ENCODE measurements at places on chromosomes 7 and 10.
A peak's percentile ranks its signal among the peaks of the same experiment; 100 is the strongest.

- no peak for DNase-seq
These were observed 35.9 kb downstream of the CCM2 start for GRCh38 chr7:45035893-45036292.

GRCh38 chr7:142111499-142111898 lies at the start of gene MGAM2:
MGAM2 (plus strand) TSS chr7:142111718; CDS start chr7:142116874, 5,156 bp downstream.
- DNase-seq: no peak

GRCh38 chr7:105015390-105015965 lies 1.5 kb downstream of the KMT2E start:
- DNase-seq: peak; percentile 19

DNA sequence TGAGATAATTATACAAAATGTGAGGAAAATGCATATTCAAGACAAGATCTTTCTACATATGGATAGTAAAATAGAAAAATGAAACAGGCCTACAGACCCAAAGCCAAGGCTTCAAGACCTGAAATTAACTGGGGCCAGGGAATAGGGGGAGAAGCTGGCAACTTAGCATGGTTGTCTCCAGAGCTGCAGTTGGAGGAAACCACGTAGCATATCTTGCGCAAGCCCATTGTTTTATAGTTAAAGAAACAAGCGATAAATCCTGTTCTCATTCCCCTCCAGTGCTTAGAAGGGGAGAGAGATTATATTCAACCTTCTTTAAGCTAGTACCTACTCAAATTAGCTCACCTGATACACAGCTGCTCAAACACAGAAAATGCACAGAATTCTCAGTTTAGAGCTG lies 197.1 kb downstream of the SORCS1 start:
- DNase-seq: no peak

DNA sequence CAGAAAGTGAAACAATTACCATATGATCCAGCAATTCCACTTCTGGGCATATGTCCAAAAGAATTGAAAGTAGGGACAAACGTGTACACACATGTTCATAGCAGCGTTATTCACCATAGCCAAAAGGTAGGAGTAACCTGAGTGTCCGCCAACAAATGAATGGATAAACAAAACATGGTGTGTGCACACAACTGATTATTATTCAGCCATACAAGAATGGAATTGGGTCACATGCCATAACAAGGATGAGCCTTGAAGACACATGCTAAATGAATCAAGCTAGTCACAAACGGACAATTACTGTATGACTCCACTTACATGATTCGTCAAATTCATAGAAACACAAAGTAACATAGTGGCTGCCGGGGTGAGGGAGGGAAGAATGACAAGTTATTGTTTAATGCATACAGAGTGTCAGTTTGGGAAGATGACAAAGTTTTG lies 4.1 kb upstream of the OIT3 start:
- DNase-seq: no peak

DNA sequence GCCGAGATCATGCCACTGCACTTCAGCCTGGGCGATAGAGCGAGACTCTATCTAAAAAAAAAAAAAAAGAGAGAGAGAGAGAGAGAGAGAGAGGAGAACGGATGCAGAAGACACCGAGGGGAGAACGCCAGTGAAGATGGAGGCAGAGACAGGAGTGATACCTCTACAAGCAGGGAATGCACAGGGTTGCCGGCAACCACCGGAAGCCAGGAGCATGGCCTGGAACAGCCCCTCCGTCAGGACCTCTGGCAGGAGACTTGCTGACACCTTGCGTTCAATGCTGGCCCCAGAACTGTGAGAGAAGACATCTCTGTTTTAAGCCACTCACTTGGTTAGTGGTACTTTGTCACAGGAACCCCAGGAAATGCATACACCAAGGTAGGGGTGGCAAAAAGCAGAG lies 38.1 kb upstream of the DUSP5 start:
- DNase-seq: peak; percentile 60

All from SHP77 (cell line).